ENCODE measurements at places on chromosomes 4 and X. TPM values are rescaled to one million over a fixed set of nuclear protein-coding genes. Genes with fewer than 3 reads are reported as not detected.
A peak's percentile ranks its signal among the peaks of the same experiment; 100 is the strongest.

GRCh38 chr4:109729718-109730618 lies at the start of gene PLA2G12A:
TSS of gene PLA2G12A (minus strand) at chr4:109730070. CDS start at chr4:109729809, 261 bp downstream.
- H3K4me1 ChIP-seq, result peaks cover 8% of the 10 kb centered on the region
- peak within 1 kb of the TSS; percentile 56 for H3K27ac ChIP-seq
- peak within 1 kb of the TSS; percentile 90 for H3K4me3 ChIP-seq

SHROOM4 gene
- 7.0 TPM for total RNA-seq

DNA sequence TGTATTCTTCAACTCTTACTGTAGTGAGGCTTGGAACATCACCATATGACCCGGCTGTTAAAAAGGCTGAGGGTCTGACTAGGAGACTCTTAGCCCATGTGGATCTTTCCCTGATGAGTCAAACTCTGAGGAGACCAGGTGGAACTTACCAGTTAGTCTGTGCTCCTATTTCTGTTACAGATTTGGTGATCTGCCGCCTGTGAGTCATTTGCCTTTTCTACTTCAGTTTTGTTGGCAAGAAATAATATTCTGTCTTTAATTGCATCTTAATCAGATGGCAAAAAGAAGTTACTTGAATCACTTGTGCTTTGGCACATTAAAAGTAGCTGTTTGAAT lies 48.4 kb downstream of the MTM1 start:
- no peak overlapping the region for H3K27ac ChIP-seq
- H3K27me3 ChIP-seq, result no peaks in the 10 kb centered on the region
- H3K4me1 ChIP-seq, result no peaks in the 10 kb centered on the region
- DNase-seq, result peak; percentile 67
- no peak overlapping the region for H3K4me3 ChIP-seq

- no peaks in the 10 kb centered on the region for H3K27me3 ChIP-seq
- no peak overlapping the region for H3K4me3 ChIP-seq
- no peaks in the 10 kb centered on the region for H3K36me3 ChIP-seq
- no peak overlapping the region for H3K27ac ChIP-seq
These were observed 8.0 kb upstream of the PALLD start for GRCh38 chr4:168488869-168489274.

GRCh38 chr4:127080141-127080540 lies 552.6 kb upstream of the INTU start:
- H3K27me3 ChIP-seq, result no peaks in the 10 kb centered on the region
- no peak overlapping the region for H3K27ac ChIP-seq
- no peak overlapping the region for H3K4me3 ChIP-seq
- H3K36me3 ChIP-seq, result no peaks in the 10 kb centered on the region
- no peaks in the 10 kb centered on the region for H3K4me1 ChIP-seq
- no peak for DNase-seq

Measured in astrocyte (in vitro differentiated cells and primary cell).